Suprapubic skin (tissue), 4 donors: ENCODE measurements at places on chromosomes 12 and 14. TPM values are rescaled to one million over a fixed set of nuclear protein-coding genes. Genes with fewer than 3 reads are reported as not detected.

TESPA1 gene
- total RNA-seq: not detected

DNA sequence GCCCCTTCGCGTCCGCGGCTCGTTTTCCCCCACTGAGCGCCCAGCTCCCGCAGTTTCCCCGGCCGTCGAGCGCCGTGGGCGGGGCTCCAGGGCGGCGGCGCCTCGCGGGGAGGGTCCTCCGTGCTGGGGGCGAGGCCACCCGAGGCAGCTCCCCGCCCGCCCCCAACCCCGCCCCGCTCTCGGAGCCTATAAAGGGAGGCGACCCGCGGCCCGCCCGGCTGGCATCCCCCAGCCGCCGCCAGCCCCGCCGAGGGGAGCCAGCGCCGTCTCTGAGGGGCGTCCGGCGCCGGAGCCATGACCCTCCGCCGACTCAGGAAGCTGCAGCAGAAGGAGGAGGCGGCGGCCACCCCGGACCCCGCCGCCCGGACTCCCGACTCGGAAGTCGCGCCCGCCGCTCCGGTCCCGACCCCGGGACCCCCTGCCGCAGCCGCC is at the start of gene TAMALIN:
TAMALIN (plus strand) TSS at position 221 of the 432 bp plus-strand sequence; CDS start at position 295, 74 bp downstream.
- DNase-seq: no peak

GRCh38 chr12:89840162-89840922 is 131.7 kb upstream of the ATP2B1 start:
- DNase-seq: no peak

POTEG gene
- total RNA-seq: not detected

TMPRSS12 gene
- total RNA-seq: not detected

DNA sequence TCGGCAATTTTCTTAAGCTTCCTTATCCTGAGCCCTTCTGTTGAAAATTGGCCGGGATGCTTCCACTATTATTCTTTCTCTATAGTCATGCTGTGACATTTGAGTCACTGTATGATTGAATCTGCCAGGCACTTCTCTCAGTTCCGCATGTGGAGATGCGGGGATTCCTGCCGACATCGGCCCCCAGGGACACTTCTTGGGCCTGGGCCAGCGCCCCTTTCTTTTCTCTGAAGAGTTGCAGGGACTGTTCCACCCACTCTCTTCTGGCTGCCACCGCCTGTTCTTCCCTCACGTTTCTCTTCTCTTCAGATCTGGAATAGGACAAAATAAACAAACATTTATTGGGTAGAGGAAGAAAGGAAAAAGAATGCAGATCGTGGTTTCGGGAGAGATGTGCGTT is 310.1 kb downstream of the ETNK1 start:
- no peak for DNase-seq

GRCh38 chr14:43249591-43249990 is 1257.5 kb downstream of the FSCB start:
- DNase-seq: no peak

GRCh38 chr12:74579981-74580380 is 42.3 kb downstream of the ATXN7L3B start:
- no peak for DNase-seq

DNA sequence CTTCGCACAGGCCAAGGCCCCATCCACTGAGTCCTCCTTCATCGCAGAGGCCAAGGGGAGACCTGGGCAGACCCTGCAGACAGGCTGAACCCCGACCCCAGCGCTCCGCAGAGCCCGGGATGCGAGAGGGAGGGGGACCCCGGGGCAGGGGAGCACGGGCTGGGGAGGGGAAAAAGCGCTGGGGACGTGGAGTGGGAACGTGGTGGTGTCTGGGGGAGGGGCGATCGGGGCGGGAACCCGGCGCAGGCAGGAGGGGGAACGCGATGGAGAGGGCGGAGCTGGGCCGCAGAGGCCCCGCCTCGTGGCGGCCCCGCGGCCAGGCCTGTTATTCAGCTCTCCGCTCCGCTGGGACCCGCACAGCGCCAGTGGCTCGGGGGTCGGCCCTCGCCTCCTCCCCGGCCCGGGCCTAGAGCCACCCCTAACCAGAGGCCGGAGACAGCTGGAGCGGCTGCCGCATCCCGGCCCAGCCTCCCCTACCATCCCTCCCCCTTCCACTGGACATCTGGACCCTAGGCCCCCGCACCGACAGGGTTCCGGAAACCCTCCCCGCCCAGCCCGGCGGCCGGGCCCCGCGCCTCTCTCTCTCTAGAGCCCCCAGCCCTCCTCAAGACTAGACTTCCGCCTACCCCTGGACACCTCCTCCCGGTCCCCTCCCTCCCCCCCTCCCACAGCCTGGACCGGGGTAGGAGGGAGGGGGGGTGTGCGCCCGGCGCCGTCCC is at the start of gene ARHGEF25:
ARHGEF25 (plus strand) TSS at position 328 of the 719 bp plus-strand sequence. CDS start 460 bp downstream, outside the sequence.
- DNase-seq: peak; percentile 69

OR4E2 gene
- total RNA-seq: not detected

- no peak for DNase-seq
Measured at GRCh38 chr14:104262515-104263514, 124.4 kb downstream of the KIF26A start.

- no peak for DNase-seq
Measured at GRCh38 chr12:49511410-49511809, 27.4 kb upstream of the KCNH3 start.

CLEC4C gene
- total RNA-seq: not detected

GRCh38 chr14:89331398-89331797 is 85.6 kb downstream of the FOXN3 start:
- DNase-seq: no peak

GRCh38 chr12:45725631-45726602 is 3.6 kb upstream of the ARID2 start:
- no peak for DNase-seq

LRTM2 gene
- total RNA-seq: not detected

AVPR1A gene
- 5.2 TPM for total RNA-seq
